ENCODE measurements at places on chromosomes 5 and 9. TPM values are rescaled to one million over a fixed set of nuclear protein-coding genes. Genes with fewer than 3 reads are reported as not detected.

DNA sequence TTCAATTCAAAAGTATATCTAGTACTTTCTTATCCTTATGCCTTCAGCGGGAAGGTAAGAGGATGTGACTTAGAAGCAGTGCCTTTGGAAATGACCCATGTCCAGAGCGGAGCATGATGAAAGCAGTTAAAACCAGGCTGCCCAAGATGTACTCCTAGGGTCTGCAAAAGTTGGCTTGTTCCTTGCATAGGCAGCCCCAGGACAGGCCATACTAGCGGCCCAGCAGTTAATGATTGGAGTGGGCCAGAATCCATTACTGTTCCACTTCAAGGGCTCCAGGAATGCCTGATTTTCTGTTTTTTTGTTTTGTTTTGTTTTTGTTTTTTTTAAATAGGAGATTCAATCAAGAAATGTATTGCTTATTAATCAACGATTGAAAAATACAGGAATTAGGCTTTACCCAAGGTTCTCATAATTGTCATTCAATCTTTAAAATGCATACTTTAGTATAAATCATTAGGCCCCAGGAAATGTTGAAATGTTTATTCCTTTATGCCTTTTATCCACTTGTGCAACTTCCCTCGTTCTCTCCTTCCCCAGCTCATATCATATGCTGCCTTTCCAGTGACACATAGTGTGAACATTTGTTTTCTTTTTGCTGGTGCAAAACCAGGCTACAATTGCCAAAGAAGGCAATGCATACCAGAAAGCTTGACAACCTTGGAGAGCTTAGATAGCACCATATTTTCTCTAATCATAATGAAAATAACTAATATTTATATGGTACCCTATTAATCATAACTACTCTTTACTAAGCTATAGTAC lies 190.8 kb downstream of the ARHGEF28 start:
- peaks cover 31% of the 10 kb centered on the region for H3K4me1 ChIP-seq
- no peak for DNase-seq
- no peaks in the 10 kb centered on the region for H3K27me3 ChIP-seq

Gene RNF183
- total RNA-seq = not detected

- peaks cover 28% of the 10 kb centered on the region for H3K4me1 ChIP-seq
- H3K4me3 ChIP-seq = no peak overlapping the region
- H3K36me3 ChIP-seq = no peaks in the 10 kb centered on the region
- no peak overlapping the region for H3K27ac ChIP-seq
- no peaks in the 10 kb centered on the region for H3K27me3 ChIP-seq
These were observed 91.6 kb downstream of the NFIB start for GRCh38 chr9:14222149-14222835.

Gene PKD2L2
- total RNA-seq = not detected

Gene USP20
- total RNA-seq = 29.5 TPM

DNA sequence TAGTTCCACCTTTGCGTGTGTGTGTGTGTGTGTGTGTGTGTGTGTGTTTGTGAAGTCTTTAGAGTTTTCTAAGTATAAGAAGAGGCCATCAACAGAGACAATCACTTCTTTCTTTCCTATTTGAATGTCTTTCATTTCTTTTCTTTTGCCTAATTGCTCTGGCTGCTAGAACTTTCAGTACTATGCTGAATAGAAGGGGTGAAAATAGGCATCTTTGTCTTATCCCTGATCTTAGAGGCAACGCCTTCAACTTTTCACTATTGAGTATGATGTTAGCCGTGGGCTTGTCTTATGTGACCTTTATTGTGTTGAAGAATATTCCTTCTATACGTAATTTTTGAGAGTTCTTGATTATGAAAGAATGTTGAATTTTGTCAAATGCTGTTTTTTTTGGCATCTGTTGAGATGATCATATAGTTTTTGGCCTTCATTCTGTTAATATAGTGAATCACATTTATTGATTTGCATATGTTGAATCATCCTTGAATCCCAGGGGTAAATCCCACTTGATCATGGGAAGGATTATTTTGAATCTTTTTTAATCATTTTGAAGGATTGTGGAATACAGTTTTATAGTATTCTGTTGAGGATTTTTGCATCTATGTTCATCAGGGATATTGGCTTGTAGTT lies 134.8 kb upstream of the CD180 start:
- no peak for DNase-seq
- H3K27ac ChIP-seq = no peak overlapping the region
- no peaks in the 10 kb centered on the region for H3K4me1 ChIP-seq
- H3K36me3 ChIP-seq = no peaks in the 10 kb centered on the region
- H3K4me3 ChIP-seq = no peak overlapping the region
- H3K27me3 ChIP-seq = no peaks in the 10 kb centered on the region

Gene CTSV
- 1.5 TPM for total RNA-seq

DNA sequence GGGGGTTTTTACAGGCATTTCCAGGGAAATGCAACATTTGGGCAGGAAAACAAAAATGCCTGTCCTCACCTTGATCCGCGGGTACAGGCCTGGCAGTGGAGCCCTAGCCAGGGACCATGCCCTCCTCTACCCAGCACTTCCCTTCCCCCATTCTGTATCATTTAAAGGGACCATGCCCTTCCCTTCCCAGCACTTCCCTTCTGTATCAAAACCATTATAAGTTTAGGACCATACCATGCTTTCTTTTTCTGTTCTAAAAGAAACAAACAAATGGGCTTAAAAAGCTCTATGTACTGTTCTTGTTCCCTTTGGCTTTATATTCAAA lies 166.9 kb upstream of the ZNF608 start:
- no peak for DNase-seq
- no peak overlapping the region for H3K4me3 ChIP-seq
- peaks cover 7% of the 10 kb centered on the region for H3K4me1 ChIP-seq
- H3K27me3 ChIP-seq = no peaks in the 10 kb centered on the region
- no peaks in the 10 kb centered on the region for H3K36me3 ChIP-seq
- no peak overlapping the region for H3K27ac ChIP-seq

GRCh38 chr5:38059876-38060275 lies 198.5 kb upstream of the EGFLAM start:
- H3K27ac ChIP-seq = no peak overlapping the region
- no peaks in the 10 kb centered on the region for H3K36me3 ChIP-seq
- DNase-seq = no peak
- H3K27me3 ChIP-seq = no peaks in the 10 kb centered on the region

DNA sequence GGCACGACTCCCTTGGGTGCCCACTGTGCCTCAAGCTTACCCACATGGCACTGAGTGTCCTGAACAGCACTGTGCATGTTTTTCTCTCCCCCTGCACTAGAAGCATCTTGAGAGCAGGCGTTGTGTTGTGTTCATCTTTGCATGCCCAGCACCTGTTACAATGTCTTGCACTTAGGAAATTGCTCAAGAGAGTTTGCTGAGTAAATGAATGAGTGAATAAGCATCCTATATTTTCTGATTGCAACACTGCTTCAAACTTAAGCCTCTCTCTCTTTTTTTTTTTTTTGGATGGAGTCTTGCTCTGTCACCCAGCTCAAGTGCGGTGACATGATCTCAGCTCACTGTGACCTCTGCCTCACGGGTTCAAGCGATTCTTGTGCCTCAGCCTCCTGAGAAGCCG lies 94.5 kb downstream of the LMNB1 start:
- peaks cover 9% of the 10 kb centered on the region for H3K4me1 ChIP-seq
- H3K27me3 ChIP-seq = no peaks in the 10 kb centered on the region
- DNase-seq = no peak
- no peak overlapping the region for H3K4me3 ChIP-seq
- no peak overlapping the region for H3K27ac ChIP-seq

GRCh38 chr9:123331346-123332060 lies 24.5 kb upstream of the CRB2 start:
- H3K4me3 ChIP-seq = no peak overlapping the region
- no peaks in the 10 kb centered on the region for H3K36me3 ChIP-seq
- DNase-seq = no peak
- no peak overlapping the region for H3K27ac ChIP-seq
- peaks cover 24% of the 10 kb centered on the region for H3K4me1 ChIP-seq
- H3K27me3 ChIP-seq = no peaks in the 10 kb centered on the region

DNA sequence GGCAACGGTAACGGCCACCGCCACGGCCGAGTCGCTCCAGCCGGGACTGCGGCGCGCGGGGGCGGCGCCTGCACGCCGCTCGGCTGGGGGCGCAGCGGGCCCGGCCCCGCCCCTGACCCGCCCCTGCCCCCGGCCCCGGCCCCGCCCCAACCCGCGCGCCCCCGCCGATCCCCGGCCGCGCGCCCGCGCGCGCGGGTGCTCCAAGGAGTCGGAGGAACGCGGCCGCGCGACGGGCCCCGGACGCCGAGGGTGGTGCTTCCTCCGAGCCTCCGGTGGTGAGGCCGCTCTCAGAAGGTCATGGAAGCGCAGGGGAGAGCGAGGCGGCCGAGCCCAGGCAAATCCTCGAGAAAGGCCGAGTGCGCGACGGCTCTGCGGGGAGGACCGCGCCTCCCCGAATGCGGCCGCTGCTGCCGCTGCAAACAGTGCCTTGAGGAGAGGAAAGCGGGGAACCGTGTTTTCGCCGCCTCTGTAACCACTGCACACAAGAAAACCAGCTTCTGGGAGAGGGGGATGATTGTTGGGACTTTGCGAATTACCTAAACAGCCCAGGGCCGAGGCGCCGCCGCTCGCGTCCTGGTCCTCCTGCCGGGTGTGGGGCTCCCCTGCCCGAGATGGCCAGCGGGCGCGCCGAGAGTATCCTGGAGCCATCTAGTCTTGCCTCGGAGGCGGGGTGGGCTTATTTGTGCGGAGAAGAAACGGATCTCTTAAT lies at the start of gene LIFR:
TSS of gene LIFR (minus strand) at position 48 of the 709 bp plus-strand sequence. CDS start 25,999 bp downstream, outside the sequence.
- H3K27me3 ChIP-seq = no peaks in the 10 kb centered on the region
- no peaks in the 10 kb centered on the region for H3K36me3 ChIP-seq
- peaks cover 23% of the 10 kb centered on the region for H3K4me1 ChIP-seq
- DNase-seq = peak; percentile 91
- peak within 1 kb of the TSS; percentile 95 for H3K27ac ChIP-seq
- peak within 1 kb of the TSS; percentile 97 for H3K4me3 ChIP-seq

Gene PCDHGB3
- total RNA-seq = 5.4 TPM

GRCh38 chr5:111071413-111071812 lies at the start of gene TSLP:
TSLP (plus strand) TSS chr5:111071713; CDS start chr5:111071891, 178 bp downstream.
- H3K27me3 ChIP-seq = no peaks in the 10 kb centered on the region
- H3K36me3 ChIP-seq = no peaks in the 10 kb centered on the region
- no peak for DNase-seq
- peaks cover 17% of the 10 kb centered on the region for H3K4me1 ChIP-seq
- peak within 1 kb of the TSS; percentile 54 for H3K4me3 ChIP-seq

- peak overlapping the region; percentile 53 for H3K27ac ChIP-seq
- no peaks in the 10 kb centered on the region for H3K27me3 ChIP-seq
- H3K4me3 ChIP-seq = no peak overlapping the region
- peaks cover 13% of the 10 kb centered on the region for H3K4me1 ChIP-seq
- no peaks in the 10 kb centered on the region for H3K36me3 ChIP-seq
These were observed 209.3 kb downstream of the DAB2IP start for GRCh38 chr9:121860744-121861143.

Gene FTMT
- not detected for total RNA-seq

GRCh38 chr5:73751254-73751914 lies 125.4 kb downstream of the ARHGEF28 start:
- no peak overlapping the region for H3K4me3 ChIP-seq
- H3K36me3 ChIP-seq = no peaks in the 10 kb centered on the region
- peaks cover 12% of the 10 kb centered on the region for H3K4me1 ChIP-seq
- DNase-seq = no peak
- no peaks in the 10 kb centered on the region for H3K27me3 ChIP-seq

DNA sequence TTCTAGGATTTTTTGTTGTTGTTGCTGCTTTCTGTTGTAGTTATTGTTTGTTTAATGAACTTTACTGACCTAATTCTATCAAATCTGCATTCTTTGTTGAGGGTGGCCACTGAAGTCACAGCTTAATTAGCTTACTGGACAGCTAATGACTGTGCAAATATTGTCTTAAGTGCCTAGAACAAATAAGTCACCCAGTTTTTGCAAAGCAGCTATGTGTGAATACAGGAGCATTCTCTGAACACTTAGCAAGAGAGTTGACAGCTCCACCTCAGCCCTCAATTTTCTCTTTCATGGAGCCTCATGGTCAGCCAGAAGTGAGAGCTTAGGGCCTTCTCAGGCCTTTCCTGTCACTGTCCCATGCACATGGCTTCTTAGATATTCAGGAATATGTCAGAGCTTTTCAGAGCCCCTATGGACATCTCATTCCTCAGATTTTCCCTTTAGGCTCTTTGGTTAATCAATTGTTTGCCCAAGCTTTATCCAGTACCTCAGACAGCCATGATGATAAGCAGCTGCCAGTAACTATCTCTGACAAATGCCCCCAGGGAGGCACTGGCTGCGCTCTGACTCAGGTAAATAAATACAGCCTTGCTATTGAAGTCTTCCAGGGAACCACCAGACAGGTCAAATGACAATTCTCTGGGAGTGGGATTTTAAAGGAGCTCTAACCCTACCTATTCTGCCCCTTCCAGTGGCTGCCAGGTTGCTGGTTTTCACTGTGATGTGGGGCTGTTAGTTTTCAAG lies 241.4 kb upstream of the IL12B start:
- no peak overlapping the region for H3K4me3 ChIP-seq
- no peaks in the 10 kb centered on the region for H3K4me1 ChIP-seq
- DNase-seq = no peak
- H3K27me3 ChIP-seq = no peaks in the 10 kb centered on the region
- no peaks in the 10 kb centered on the region for H3K36me3 ChIP-seq

- no peaks in the 10 kb centered on the region for H3K4me1 ChIP-seq
- no peak overlapping the region for H3K4me3 ChIP-seq
- no peaks in the 10 kb centered on the region for H3K36me3 ChIP-seq
- DNase-seq = no peak
- H3K27ac ChIP-seq = no peak overlapping the region
These were observed 1237.3 kb upstream of the C9orf72 start for GRCh38 chr9:28810388-28811075.

GRCh38 chr5:107289030-107289714 lies 381.6 kb downstream of the EFNA5 start:
- no peak overlapping the region for H3K27ac ChIP-seq
- no peaks in the 10 kb centered on the region for H3K36me3 ChIP-seq
- H3K27me3 ChIP-seq = no peaks in the 10 kb centered on the region
- H3K4me1 ChIP-seq = peaks cover 14% of the 10 kb centered on the region
- no peak overlapping the region for H3K4me3 ChIP-seq

- no peak for DNase-seq
- peaks cover 24% of the 10 kb centered on the region for H3K4me1 ChIP-seq
- no peak overlapping the region for H3K27ac ChIP-seq
- H3K36me3 ChIP-seq = no peaks in the 10 kb centered on the region
- no peak overlapping the region for H3K4me3 ChIP-seq
These were observed 121.1 kb upstream of the SLC25A48 start for GRCh38 chr5:135713161-135713915.

- no peak overlapping the region for H3K4me3 ChIP-seq
- no peak overlapping the region for H3K27ac ChIP-seq
- no peaks in the 10 kb centered on the region for H3K4me1 ChIP-seq
These were observed 33.6 kb downstream of the SEC61B start for GRCh38 chr9:99255651-99256050.

DNA sequence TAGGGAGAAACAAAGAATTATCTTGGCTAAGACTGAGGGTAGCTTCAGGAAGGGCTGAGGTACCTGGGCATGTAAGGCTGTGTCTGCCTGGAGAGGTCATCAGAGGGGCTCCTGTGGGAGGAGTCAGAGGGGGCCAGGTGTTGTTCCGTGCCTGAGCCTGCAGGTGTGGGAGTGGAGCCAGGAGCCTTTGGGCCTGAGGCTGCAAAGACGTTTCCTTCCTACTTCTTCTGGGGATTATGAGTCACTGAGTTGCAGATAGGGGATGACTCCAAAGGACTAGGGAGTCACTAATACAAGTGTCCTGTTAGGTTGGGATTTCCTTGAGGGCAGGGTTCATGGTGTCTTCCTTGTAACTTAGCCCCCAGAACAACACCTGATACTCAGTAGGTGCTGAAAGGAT lies 391.1 kb downstream of the ARHGEF28 start:
- H3K4me3 ChIP-seq = no peak overlapping the region
- no peaks in the 10 kb centered on the region for H3K27me3 ChIP-seq
- H3K27ac ChIP-seq = no peak overlapping the region
- H3K36me3 ChIP-seq = no peaks in the 10 kb centered on the region

GRCh38 chr5:142945845-142946244 lies 175.7 kb downstream of the ARHGAP26 start:
- H3K27me3 ChIP-seq = no peaks in the 10 kb centered on the region
- H3K4me1 ChIP-seq = no peaks in the 10 kb centered on the region
- no peak overlapping the region for H3K27ac ChIP-seq
- H3K36me3 ChIP-seq = no peaks in the 10 kb centered on the region
- DNase-seq = no peak
